ENCODE measurements at places on chromosomes 5 and 9.

DNA sequence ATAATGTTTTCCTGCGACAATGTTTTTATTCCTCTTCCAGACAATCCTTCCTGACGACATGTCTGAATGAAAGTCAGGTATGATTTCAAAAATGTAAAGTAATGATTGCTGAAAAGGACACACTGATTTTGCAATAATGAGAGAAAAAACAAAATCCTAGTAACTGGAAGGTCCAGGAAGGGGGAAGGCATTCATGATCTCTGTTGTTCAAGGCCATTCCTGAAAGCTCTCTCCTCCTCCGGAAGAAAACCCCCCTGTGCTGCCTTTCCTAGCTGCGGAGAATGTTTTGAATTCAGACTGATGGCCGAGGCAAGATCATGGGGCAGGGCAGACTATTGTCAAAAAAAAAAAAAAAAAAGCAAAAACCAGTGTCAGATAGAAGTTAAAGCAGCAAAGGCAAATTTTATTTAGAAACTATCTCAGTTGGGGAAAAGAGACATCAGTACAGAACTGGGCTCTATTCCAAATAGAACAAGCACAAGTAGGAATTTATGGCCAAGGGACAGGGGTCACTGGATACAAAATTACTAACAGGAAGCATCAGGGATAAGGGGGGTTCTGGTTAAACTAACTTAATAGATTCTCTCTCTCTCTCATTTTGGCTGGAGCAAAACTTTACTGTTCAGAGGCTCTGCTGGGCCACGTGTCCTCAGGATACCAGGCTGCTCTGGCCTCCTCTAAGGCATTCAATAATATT is 36.5 kb upstream of the CTSV start:
- DNase-seq: no peak

- DNase-seq: no peak
These were observed 103.8 kb upstream of the SLC1A3 start for GRCh38 chr5:36502608-36503007.

DNA sequence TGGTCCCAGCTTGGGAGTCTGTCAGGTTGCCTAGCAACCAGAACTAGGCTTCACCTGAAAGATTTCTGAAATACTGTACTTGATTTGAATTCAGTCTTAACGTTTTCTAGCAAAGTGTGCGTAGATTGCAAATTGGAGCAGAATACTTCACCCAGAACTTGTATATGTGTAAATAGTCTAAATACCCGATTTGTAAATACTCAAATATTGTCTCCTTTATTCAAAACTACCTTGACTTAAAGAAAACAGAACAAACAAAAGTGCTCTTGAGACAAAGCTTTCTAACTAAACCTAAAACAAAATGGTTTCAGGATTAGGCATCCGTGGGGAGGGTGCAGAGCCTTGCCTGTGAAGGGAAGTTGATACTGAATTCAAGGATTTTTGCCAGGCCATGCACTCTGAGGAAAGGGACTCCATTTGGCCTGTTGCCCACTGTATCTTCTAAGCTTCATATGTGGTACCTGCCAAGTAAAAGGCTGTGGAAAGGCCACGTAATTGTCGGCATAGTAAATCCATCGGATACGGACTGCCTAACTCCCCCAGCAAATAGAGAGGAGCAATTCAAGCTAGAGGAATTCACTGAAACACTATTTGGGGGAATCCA is 744 bp upstream of the HMGCS1 start:
- DNase-seq: peak; percentile 61

- DNase-seq: no peak
These were observed 28.4 kb upstream of the FAM120A start for GRCh38 chr9:93422977-93423616.

GRCh38 chr9:4559261-4560182 is 69.3 kb downstream of the SLC1A1 start:
- DNase-seq: no peak

- DNase-seq: no peak
These were observed 1.4 kb upstream of the KDM3B start for GRCh38 chr5:138351056-138351455.

DNA sequence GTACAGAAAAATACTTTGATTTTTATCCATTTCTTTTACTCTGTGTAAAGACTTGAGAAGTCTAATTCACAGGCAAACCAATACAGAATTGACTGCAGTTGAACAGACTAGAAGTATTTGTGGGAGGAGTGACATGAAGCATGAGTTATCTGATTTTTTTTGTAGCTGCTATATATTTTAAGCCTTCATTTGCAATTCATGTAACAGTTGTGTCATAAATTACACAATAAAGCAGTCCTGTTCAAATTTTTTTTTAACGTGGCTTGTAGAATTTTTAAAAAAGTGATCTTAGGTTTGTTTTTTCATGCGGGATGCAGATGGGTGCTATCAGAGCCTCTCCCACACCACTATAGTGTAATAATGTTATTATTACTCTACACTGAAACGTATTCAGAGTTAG is 2.9 kb upstream of the MAML1 start:
- DNase-seq: no peak

- no peak for DNase-seq
These were observed 580.5 kb downstream of the TLE1 start for GRCh38 chr9:81108821-81109220.

GRCh38 chr5:81212211-81212751 is 20.8 kb upstream of the CKMT2 start:
- DNase-seq: no peak

DNA sequence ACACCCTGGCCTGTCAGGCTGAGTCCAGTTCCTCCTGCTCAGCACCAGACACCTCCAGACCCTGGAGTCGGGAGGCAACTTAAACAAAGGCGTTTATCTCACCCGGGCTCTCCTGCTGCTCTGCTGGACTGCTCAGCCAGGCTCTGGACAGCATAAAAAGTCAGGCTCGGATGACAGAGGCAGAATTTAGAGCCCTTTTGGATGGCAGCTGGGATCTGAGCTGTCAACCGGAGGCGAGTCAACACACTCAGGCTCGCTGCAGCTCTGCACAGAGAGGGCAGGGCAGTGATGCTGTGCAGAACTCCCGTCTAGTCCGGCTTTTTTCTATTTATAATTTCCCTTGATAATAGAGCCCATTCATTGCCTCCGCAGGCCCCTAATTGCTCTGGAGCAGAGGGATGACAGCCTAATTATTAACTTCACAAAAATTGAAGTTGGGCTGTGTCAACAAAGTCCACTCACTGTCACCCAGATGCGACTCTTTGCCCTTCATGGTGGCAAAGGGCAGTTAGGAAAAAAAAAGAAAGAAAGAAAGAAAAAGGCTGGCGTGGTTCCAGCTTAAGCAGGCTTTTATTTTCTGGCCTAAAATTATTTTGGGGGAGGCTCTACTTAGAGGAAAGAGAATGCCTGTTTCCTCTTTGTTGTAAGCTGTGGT is 37.6 kb downstream of the STC2 start:
- DNase-seq: no peak

GRCh38 chr5:68418201-68418600 is 202.6 kb downstream of the PIK3R1 start:
- DNase-seq: no peak

GRCh38 chr5:16061163-16061562 is 118.4 kb downstream of the MARCHF11 start:
- no peak for DNase-seq

GRCh38 chr9:92598382-92598781 is 62.6 kb upstream of the ECM2 start:
- DNase-seq: no peak

GRCh38 chr5:5721881-5722280 is 299.4 kb downstream of the ICE1 start:
- no peak for DNase-seq

DNA sequence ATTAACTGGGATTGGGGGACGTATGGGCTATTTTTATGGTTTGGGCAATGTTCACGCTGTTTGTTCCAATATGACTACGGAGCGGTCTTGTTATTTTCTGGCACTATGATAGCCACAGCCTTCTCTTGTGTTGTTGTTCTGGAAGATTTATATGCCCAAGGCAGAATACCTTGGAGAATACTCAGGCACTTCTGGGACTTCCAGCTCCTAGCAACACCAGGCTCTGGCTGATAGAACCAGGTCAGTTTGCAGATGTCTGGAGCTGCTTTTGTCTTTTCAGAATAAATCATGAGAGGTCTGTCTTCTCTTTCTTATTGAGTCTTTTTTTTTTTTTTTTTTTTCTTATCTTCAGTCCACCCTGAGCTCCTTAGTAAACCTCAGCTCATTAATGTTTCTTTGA is 262.5 kb downstream of the MED10 start:
- DNase-seq: no peak

- no peak for DNase-seq
These were observed 9.0 kb downstream of the CDX1 start for GRCh38 chr5:150175536-150175935.

GRCh38 chr9:21991072-21991959 is 2.9 kb downstream of the CDKN2A start:
- DNase-seq: no peak

- no peak for DNase-seq
These were observed 30.1 kb downstream of the NDUFS6 start for GRCh38 chr5:1831257-1831656.

- no peak for DNase-seq
These were observed 255.7 kb upstream of the TNC start for GRCh38 chr9:115373710-115374045.

DNA sequence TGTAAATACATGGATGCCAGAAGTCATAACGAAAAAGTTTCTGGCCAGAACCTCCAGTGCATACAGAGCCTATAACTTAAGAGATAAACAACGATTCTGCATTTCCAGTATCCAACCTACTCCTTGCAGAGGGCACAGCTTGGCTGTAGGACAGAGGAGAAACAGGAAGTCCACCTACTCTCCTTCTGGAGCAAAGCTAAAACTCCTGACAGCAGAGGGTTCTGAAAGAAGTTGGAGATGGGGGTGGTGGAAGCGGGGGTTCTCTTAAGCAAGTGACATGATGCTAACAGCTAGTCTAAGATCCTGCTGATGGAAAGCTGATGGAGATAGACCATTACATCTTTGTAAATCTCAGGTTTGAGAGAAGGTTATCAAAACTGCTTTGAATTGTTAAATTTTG is 35.5 kb upstream of the CTNNAL1 start:
- DNase-seq: no peak

GRCh38 chr5:150505816-150506215 is 2.1 kb upstream of the NDST1 start:
- DNase-seq: no peak

DNA sequence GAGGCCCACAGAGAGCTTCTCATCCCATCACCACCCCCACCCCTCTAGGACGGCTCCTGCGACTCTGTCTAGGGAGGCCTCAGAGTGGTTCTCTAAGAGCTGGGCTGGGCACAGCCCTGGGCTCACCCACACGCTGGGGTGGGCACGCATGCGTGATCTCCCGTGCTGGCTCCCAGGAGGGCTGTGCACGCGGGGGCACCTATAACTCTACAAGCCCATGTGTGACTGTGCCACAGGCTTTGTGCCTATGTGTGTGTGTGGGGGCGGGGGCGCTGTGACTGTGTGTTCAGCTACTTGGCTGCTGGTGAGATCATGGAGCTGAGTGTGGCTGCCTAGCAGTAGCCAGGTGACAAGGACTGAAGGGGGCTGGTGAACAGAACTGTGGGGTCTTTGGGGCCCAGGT is 32.2 kb downstream of the NDUFA8 start:
- no peak for DNase-seq

GRCh38 chr5:35438288-35438687 is 179.4 kb upstream of the SPEF2 start:
- DNase-seq: no peak

DNA sequence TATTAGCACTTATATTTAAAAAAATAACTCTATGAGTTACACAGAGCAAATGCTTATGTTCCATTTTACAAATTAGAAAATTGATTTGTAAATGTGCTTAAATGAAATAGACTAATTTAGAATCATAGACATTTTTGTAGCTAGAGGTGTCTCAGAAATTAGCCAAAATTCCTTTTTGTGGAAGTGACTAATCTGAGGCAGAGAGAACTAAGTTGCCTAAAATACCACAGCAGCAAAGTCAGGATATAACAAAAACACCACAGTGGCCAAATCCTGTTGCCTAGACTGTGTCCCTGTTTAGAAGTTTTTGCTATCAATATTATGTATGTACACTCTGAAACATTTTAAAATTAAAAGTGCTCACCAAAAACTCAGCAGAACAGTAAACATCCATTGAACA is 18.7 kb downstream of the ADAMTSL1 start:
- DNase-seq: no peak

GRCh38 chr5:35665096-35665495 is 47.4 kb downstream of the SPEF2 start:
- no peak for DNase-seq

DNA sequence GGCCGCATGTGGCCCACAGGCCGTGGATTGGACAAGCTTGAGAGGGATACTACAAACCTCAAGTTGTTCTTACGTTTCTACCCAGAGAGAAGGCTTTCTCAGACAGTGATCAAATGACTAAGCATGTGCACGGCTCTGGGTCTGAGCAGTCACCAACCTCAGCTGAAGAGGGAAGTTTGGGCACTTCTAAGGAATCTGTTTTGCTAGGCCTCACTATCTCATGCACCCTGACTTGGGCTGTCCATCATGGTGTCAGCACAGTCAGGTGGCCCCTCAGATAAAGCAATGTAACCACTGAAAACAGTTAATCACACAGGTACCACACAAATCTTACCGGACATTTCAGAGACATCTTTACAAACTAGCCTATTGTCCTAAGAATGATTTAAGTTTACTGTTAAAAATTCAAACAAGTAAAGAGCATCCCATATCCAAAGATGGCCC is 24.6 kb downstream of the CSF2 start:
- DNase-seq: no peak

- no peak for DNase-seq
These were observed 7.2 kb upstream of the ABLIM3 start for GRCh38 chr5:149133795-149134777.

GRCh38 chr5:35266276-35266675 is 36.0 kb upstream of the PRLR start:
- no peak for DNase-seq

DNA sequence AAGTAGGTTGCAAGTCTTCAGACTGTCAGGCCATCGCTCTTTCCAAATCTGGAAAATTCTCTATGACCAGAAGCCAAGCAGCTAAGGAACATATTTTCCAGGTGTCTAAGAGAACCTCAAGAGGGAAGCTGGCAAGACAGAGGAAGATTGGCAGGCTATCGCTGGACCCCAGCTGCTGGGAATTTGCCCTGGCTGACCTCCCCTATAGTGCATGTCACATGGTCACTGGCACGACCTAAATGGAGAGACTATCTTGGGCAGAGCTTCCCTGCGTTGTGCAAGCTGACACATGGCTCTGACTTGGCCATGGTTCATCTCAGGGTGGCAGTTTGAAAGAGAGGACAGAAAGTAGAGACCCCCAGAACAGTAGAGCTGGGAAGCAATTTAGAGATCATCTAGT is 104.9 kb upstream of the ZNF618 start:
- DNase-seq: peak; percentile 20

- no peak for DNase-seq
These were observed 207.6 kb downstream of the FBXL17 start for GRCh38 chr5:108174286-108174685.

DNA sequence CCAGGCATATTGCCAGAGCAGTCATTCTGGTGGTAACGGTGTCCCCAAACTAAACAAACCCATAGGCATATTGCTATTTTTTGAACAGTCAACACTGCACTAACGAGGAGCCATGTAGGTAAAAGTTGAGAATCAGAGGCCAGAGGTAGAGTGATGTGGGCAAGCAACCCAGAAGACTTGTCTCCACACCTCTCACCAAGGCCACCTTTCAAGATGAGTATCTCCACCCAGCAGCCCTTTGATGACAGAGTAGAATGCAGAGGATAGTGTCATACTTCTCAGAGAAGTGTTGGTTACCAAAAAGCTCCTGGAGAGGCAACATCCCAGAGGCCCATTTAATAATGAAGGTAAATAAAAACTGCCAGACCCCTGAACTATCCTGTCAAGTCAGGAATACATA is 63.9 kb downstream of the FCHO2 start:
- DNase-seq: no peak

All from stimulated activated effector memory CD8-positive, alpha-beta T cell treated with anti-CD3 and anti-CD28 coated beads, Interleukin-12 subunit alpha, Interleukin-12 subunit beta, amount 100 ng/mL, for 72 hours (primary cell).